ENCODE measurements at places on chromosomes 12 and 14.

DNA sequence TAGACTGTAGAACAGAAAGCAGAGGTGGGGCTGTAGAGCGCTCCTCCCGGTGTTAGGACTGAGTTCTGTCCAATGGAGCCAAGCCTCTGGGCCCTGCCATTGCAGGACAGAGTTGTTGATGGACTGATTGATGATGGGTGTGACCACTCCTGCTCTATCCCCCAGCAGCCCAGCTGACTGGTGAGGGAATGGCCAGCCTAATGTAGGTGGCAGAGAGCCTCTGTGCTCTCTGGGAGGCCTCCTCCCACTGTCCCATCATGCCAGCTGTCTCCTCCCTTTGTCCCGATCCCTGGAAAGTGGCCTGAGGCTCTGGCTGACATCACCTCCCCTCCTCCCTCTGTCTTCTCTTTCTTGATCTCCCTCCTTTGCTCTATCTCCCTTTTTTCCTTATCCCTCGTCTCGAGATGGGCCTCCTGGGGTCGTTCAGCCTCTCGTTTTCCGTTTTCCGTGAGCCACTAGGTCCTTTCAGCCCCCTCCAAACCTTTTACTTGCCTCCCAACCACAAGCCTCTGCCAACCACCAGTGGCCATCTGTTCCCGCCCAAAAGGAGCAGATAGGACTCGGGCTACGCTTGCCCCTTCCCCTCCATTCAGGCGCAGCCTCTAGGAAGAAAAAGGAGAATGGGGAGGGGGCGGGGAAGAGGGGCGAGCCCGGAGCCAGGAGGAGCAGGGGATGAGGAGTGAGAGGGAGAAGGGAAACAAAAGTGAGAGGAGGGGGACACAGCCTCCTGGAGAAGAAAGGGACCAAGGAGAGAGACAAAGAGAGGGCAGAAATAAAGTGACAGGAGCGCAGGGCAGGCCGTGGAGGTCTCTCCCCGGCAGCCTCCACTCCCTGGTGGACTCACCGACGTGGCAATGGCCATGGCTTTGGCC is 572 bp downstream of the EFS start:
- no peak for DNase-seq

DNA sequence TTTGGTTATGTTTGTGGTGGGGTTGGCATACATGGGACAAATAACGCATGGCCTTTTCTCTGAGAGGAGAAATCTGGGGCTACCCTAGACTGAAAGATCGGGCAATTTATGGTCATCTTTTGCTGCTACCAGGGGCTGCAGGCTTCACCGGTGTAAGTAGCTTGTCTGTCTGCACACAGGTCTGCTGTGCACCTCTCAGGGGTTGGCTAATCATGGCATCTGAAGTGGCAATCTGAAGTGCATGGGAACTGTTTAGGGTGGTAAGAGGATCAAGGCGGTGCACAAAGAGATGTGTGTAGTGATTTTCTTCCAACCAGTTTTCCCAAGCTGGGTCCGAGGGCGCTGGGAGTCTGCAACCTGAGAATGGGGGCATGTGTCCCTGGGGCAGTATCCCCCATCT is 141.3 kb downstream of the EMP1 start:
- no peak for DNase-seq

- DNase-seq, result no peak
These were observed 1.1 kb upstream of the AQP5 start for GRCh38 chr12:49960474-49961110.

DNA sequence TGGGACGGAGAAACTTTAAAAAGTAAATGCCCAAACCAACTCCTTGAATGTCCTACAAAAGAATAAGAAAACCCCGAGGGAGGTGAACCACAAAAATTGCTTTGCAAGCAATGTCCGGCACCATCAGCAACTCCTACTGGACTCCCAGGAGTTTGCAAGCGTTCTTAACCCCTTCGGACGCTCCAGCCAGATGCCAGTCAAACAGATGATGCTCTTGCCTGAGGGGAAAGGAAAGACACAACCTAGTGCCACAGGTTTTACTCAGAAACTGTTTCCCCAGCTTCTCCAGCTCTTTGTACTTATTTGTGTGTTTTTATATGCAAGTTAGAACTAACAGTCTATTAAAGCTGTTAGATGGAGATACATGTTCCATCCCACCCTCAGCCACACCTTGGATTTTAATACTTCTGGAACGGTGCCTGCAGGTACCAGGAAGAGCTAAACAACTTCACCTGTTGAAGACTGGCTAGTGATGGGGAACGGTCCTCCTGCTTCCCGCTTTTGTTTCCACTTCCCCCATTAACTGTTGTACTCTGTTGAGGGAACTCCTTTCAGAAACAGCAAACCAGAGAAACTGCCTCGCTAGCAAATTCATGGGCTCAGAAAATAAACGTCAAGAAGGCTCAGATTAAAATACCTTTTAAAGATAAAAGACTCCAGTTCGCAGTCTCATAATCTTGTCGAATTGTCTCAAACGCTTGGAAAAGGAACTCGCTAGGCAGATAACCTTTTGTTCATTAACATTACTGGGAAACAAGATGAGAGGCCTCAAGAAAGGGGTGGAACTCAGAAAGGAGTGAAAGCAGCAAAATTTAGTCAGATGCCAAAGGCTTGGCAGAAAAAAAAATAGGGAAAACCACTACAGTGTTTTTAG is 1.1 kb upstream of the FERMT2 start:
- peak; percentile 13 for DNase-seq

DNA sequence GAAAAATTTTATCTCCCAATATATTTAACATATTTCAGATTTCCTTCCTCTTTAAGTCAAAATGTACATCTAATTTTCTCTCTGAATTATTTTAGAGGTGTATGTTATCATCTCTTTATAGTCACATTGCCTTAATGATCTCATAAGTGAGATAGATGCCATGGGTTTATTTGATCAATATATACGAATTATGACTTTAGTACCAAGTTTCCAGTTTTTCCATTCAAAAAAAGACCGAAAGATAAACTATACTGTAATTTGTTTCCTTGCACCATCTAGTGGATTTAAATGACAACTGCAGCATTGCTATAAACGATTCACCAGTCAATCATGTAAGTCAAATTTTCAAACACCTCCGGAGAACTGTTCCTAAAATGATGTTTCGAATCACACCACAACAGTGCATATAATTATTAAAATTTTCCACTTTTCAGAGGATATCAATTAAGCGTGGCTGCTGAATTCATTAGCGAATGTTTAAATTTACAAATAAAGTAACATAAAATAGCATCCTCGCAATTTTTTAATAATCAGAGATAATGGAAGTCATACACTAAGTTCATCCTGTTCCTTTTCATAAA is 419 bp upstream of the ATXN7L3B start:
- DNase-seq, result peak; percentile 78

- peak; percentile 82 for DNase-seq
These were observed 16.9 kb downstream of the OR6S1 start for GRCh38 chr14:20624495-20625070.

- no peak for DNase-seq
These were observed 55.5 kb downstream of the PPP2R5E start for GRCh38 chr14:63487724-63488123.

GRCh38 chr14:25431211-25432076 is 381.5 kb upstream of the STXBP6 start:
- peak; percentile 48 for DNase-seq

DNA sequence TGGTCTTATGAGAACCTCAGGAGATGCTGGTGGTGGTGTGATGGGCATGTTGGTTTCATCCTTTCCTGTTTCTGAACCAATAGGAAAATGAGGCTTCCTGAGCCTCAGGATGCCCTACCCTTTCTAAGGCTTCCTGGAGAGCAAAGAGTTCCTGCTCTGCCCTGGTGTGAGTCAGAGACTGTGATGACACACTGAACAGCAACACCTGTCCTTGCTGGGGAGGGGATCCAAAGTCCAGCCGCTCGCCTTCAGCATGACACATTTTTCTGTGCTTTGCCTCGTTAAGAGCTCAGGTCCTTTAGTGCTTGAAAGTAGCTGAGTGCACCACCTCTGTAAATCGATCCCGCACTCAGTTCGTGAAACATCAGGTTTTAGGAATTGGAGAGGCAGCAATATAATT is 116.0 kb downstream of the CACNA1C start:
- no peak for DNase-seq

- no peak for DNase-seq
These were observed 20.7 kb downstream of the ZDHHC17 start for GRCh38 chr12:76784600-76785051.

GRCh38 chr12:115771065-115771464 is 506.4 kb downstream of the MED13L start:
- no peak for DNase-seq

- no peak for DNase-seq
These were observed 15.3 kb upstream of the PRKAB1 start for GRCh38 chr12:119652665-119653064.

DNA sequence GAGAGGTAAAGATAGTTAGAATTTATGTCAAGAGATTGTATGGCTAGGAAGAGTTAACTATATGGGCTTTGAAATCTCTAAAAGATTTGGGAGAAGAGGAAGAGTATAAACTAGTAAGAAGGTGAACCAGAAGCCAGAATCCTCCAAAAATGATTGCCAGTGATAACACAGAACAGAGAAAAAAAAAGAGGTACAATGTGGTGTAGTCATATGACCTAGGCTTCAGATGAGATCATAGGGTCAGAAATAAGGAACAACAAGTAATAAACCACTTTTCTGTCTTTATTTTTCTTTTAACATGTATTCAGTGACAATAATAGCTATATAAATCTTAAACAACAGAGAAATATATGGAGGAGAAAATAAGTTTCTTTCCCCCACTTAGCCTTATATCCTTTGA is 2.0 kb upstream of the NECAP1 start:
- peak; percentile 11 for DNase-seq

DNA sequence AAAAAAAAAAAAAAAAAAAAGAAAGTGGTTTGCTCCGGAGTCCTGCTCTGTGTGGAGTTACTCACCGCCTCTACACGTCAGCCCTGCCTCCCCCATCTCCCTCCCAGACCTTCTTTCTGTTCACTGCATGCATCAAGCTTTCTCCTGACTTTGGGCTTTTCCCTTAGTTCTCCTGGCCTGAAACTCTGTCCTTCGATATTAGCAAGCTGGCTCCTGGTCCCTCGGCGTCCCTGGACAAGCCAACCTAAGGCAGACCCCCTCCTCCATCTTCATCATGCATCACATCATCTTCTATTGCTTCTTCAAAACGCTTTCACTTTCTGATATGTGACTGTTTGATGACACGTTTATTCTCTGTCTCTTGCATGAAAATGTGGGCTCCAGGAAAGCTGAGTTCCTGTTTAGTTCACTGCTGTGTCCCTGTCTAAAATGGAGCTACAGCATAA is 40.6 kb downstream of the SLC15A4 start:
- DNase-seq, result no peak

GRCh38 chr14:55624913-55625312 is 44.9 kb downstream of the KTN1 start:
- DNase-seq, result no peak

DNA sequence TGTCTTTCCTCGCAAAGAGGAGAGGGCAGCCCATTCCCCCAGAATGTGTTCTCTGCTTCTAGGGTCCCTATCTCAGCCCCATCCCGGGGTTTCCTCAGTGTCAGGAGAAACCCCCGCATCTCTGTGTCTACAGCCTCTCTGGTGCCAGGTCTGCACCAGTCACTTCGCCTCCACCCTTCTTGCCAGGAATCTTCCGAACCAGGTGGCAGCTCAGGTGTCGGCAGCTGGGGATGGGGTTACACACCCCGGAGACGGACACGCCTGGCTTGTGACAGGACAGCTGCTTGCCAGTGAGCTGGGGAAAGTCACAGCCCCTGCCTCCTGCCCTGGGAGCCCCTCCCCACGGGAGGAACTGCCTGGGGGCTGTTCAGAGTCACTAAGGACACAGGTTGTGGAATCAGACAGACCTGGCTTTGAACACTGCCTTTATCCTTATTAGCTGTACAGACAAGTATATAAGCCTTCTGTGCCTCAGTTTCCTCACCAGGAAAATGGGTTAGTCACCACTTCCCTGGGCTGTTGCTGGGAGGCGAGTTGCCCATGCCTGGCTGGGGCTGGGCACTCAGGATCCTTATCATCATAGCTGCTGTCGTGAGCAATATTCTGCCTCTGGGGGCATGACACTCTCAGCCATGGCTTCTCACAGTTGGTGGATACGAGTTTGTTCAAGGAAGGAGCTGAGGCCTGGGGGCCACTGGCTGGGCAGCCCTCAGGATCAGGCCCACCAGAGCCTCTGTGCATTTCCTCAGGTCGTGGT is 10.8 kb downstream of the HIP1R start:
- DNase-seq, result no peak

GRCh38 chr12:55797068-55797467 is 20.5 kb downstream of the SARNP start:
- peak; percentile 55 for DNase-seq

GRCh38 chr14:75370416-75371205 is 57.2 kb upstream of the JDP2 start:
- no peak for DNase-seq

DNA sequence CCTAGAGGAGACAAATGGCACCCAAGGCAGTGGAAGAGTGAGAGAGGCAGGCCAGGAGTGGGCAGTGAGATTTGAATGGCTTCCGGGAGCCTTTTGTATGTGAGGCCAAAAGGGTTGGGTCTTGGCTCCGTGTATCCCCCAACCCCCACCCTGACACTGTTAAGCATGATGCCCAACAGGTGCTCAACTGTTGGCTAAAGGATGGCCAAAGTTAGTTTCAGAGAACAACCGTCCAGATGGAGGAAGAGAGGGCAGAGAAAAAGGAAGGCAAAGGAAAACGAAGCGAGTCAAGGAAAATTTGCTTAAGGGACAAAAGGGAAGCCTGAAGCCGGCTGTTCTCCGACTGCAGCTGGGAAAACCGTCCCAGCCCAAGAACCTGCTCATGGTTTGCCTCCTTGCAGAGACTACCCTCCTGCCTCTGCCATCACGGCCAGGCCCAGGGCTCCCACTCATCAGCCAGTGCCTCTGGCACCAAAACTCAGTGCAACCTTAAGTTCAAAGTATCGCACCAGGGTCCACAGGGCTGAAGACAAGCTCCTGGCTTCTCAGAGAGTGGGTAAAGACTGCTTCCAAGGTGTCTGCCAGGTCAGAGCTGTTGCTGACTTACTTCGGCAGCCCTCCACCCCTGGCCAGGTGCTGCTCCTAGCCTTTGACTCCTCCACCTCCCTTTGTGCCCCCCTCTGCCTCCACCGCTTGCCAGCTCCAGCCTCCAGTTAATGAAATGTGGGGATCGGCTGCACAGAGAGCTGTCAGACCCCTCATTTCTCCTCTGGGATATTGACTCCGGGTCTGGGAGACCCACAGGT is 4.2 kb upstream of the C1QL4 start:
- DNase-seq, result peak; percentile 12

GRCh38 chr12:74626397-74626796 is 88.8 kb downstream of the ATXN7L3B start:
- DNase-seq, result no peak

DNA sequence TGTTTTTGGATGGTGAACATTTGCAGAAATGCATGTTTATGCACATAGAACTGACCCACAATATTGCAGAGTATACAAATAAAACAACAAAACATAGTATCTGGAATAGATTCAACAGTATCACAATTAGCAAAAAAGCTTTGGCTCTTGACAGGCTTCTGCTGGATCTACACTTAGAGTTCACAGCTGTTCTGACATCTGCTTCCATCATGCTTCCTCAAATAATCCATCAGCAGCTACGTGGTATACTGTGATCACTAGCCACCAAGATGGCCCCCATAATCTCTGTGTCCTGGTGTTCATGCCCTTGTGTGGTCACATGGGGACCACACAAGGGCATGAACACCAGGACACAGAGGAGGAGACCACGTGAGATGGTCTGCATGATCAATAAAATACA is 166.6 kb upstream of the CCDC198 start:
- DNase-seq, result no peak

All from erythroblast (primary cell).